ENCODE measurements at places on chromosomes 16 and 17.

DNA sequence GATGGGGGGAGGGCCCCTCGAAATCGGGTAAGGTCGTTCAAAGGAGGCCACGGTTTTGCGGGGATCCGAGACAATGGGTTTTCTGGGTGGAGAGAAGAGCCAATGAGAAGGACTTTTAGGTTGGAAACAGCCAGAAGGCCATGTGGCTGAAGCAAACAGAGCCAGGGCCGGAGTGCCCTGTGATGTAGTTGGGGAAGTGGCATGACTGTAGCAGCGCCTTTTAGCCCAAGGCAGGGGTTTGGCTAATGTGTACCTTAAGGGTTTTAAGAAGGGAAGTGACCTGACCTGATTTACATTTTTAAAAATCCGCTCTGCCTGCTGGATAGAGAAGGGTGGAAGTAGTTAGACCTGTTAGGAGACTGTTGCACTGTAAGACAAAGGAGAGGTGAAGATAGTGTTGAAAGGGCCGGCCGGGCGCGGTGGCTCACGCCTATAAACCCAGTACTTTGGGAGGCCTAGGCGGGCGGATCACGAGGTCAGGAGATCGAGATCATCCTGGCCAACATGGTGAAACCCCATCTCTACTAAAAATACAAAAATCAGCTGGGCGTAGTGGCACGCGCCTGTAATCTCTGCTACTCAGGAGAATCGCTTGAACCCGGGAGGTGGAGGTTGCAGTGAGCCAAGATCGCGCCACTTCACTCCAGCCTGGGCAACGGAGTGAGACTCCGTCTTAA is 1.0 kb downstream of the LYRM1 start:
- peak; percentile 65 for DNase-seq

DNA sequence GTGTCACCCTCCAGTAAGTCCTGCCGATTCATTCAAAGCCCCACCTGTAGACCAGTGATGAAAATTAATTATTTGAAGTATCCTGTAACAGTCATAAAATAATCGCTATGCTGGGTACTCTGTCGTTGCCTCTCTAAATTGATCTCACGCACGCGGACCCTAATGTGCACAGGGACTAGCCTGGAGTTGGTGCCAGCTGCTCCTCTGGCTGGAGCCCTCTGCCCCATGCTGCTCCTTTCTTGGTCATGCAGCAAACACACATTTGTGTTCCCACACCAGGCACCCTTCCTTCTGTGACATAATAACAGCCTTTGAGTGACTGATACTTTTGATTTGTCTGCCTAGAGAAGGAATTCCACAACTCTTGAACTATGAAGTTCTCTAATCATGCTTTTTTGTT is 16.0 kb downstream of the RAB11FIP3 start:
- no peak for DNase-seq

GRCh38 chr16:83807710-83808572 is at the start of gene HSBP1:
HSBP1 (plus strand) TSS chr16:83807978; CDS start chr16:83808077, 99 bp downstream.
- peak; percentile 93 for DNase-seq

DNA sequence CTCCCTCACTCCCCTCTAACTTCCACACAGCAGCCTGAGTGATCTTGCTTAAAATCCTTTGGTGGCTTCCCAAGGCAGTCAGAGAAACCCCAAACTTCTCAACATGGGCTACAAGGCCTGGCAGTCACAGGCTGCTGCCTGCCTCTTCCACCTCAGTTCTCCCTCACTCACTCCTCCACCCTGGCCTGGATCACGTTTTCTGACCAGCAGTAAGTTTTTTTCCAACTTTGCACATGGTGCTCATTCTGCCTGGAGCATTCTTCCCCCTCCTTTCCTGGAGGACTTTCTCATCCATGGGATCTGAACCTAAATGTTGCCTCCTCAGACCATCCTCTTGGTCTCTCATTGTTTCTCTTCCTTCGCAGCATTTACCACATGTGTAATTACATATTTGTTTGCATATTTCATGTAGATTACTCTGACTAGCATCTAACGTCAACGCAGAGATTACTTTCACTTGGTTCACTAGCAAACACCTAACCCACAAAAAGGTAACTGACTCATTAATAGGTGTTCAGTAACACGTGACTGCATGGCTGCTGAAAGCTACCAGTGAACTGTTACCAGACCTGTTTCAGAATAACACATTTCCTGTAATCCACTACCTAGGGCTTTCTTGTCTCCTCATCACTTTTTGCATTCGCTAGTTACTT is 17.1 kb downstream of the GNA13 start:
- peak; percentile 67 for DNase-seq

DNA sequence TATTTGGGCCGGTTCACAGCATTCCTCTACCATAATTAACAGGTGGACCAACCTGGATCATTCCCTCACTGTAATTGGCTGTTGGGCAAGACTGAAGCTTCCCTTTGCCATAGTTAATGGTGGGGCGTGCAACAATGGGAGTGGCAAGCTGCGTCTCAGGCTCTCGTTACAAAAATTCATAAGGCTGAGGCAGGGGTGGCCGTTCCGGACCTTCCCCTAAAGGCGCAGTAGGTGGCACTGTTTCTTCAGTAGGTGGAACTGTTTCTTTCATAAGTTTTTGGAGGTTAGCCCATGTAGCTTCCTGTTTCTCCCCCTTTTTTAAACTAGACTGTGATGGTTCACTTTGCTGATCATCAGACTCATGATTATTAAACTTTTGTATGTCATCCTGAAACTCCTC is 17.0 kb upstream of the TMC5 start:
- no peak for DNase-seq

- DNase-seq: no peak
Observed at GRCh38 chr16:526181-527014, 1.1 kb upstream of the CAPN15 start.

- no peak for DNase-seq
Observed at GRCh38 chr16:57623251-57624043, 5.0 kb upstream of the ADGRG1 start.

- no peak for DNase-seq
Observed at GRCh38 chr17:58277107-58277801, 3.5 kb downstream of the MPO start.

- no peak for DNase-seq
Observed at GRCh38 chr16:50940275-50940854, 198.5 kb downstream of the CYLD start.

DNA sequence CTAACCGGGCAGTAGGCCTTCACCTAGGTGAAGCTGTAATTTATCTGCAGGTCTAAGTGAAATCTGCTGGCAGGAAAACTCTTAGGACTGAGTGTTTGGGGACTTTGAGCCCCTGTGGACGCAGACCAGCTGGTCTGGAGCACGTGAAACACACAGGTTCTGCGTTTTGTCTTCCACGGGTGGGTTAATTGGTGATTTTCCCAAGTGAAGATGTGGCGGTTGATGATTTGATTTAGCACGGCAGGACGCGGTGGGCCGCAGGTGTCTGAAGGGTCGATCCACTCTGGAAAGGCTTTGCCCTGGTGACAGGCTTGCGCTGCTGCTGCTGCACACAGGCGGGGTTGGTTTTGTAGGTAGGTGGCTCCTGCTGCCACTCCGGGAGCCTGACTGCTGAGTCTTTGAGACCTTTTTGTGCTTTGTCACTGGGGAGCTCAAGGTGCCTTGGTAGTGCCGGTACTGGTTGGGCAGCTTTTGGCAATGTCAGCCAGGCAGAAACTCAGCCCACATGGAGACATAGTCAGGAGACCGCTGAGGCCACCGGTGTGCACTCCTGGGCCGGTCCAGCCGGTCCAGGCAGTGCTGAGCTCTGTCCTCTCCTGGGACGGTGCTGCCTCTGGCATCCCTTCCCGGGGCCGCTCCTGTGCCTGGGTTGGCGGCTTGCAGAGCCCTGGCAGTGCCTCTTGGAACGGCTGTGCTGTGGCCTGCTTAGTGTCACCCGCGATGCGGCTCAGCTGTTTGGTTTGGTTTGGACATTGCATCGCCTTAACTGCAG is 2.3 kb downstream of the BAIAP2 start:
- DNase-seq: no peak
